Left kidney (tissue), 8 donors: ENCODE measurements at places on chromosomes 6 and 20.

DNA sequence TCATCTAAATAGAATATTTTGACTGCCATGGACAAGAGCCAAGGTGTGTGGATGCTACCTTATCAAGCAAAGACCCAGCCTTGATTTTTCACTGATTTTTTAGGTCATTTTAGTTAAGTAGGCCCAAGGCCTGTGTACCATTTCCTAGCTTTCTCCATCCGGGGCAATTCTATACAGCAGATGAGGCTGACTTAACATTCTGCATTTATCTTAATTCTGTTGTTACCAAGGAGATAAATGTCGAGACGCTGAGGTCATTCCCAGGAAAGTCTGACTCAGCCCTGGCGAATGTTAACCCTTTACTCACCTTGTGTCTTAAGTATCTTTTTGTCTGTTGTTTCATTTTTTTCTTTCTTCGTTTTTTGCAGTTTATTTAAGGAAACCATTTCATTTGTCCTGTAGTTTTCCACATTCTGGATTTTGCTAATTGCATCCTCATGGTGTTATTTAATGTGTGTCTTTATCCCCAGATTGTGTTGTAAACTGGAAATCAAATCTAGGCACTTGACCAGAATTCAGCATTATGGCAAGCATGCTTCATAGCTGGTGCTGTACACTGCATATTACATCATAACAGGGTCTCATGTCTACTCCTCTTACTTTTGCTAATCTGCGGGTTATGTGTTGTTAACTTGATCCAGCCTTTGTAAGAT is 277.0 kb downstream of the CDKAL1 start:
- DNase-seq, result peak; percentile 29

DNA sequence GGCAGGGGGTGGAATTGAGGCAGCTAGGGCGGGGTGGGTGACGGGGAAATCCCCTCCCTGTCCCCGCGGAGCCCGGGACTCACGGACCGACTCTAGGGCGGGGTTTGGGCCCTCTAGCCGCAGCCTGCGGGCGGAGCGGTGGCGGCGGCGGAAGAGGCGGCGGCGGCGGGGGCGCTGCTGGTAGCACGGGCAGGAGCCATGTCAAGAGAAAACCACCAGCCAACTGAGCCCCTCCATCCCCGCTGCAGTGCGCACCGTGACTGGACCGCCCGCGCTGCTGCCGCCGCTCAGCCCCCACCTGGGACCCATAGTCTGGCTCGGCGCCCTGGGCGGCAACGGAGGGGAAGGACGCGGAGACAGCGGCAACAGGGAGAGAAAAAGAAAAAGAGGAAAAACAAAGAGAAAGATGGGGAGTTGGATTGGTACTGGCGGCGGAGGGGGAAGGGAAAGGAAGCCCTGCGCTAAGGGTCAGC is 1.2 kb upstream of the C6orf62 start:
- DNase-seq, result peak; percentile 39

DNA sequence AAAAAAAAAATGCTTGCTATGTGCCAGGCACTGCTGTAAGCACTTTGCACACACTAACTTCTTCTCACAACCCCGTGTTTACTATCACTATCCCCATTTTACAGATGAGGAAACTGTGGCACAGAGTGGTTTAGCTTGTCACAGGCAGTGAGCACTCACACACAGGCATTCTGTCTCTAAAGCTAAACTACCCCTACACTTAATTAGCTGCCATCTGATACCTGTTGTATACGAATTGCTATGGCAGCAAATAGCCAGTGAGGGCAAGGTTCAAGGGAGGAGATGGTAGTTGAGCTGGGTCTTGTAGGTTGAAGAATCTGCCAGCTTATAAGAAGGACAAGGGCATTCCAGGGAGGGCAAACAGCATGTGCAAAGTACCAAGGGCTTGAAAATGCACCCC is 5.2 kb downstream of the TNNC2 start:
- no peak for DNase-seq

DNA sequence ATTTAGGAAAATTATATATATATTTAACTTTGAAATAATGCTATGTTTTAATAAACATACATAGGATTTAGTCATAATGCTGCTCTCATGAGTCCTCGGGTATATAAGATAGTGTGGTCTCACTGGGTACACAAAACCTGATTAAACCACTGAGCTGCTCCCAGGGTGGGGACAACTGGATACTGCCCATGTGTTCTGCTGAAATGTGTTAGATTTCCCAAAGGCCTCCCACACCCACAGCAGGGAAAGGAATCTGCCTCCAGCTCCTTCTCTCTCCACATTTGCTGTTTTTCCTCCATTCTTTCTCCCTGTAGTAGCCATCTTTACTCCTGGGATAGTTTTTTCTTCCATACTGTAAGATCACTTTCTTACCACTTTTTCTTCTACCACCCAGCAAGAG is 69.2 kb upstream of the TRAF3IP2 start:
- no peak for DNase-seq

DNA sequence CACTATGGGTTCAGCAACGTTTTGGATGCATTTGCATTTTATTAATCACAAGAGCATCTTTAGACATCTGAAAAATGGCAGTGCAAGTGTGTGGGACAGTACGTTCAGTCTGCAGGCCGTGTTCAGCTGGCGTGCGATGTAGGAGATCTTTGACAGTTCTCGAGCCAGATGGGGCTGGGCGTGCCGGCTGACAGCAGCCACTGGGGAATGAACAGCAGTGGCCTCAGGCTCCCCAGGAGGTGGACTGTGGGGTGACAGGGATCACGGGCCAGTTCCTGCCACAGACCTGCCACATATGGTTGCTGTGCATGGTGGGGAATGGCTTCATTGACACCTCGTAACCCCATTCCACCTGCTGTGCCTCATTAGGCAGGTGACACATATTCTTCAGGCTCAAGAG is 16.4 kb upstream of the MLN start:
- DNase-seq, result no peak
